Natural killer cell treated with Interleukin-12 subunit alpha and Interleukin-12 subunit beta and Interleukin-15 and Interleukin-18, amount 100 ng/mL, for 72 hours (primary cell): ENCODE measurements at places on chromosomes 11 and 22.

DNA sequence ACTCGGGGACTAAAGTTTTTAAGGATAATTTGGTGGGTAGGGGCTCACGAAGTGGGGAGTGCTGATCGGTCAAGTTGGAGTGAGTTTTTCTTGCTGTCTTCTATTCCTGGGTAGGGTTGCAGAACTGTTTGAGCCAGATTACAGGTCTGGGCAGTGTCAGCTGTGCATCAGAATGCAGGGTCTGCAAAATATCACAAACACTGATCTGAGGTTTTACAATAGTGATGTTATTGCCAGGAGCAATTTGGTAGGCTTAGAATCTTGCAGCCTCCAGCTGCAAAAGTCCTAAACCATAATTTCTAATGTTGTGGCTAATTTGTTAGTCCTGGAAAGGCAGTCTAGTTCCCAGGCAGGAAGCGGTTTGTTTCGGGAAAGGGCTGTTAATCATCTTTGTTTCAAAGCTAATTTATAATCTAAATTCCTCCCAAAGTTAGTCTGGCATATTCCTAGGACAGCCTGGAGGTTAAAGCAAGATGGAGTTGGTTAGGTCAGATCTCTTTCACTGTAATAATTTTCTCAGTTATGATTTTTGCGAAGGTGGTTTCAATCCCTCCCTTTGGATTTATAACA is 39.7 kb upstream of the CALCA start:
- DNase-seq: no peak

DNA sequence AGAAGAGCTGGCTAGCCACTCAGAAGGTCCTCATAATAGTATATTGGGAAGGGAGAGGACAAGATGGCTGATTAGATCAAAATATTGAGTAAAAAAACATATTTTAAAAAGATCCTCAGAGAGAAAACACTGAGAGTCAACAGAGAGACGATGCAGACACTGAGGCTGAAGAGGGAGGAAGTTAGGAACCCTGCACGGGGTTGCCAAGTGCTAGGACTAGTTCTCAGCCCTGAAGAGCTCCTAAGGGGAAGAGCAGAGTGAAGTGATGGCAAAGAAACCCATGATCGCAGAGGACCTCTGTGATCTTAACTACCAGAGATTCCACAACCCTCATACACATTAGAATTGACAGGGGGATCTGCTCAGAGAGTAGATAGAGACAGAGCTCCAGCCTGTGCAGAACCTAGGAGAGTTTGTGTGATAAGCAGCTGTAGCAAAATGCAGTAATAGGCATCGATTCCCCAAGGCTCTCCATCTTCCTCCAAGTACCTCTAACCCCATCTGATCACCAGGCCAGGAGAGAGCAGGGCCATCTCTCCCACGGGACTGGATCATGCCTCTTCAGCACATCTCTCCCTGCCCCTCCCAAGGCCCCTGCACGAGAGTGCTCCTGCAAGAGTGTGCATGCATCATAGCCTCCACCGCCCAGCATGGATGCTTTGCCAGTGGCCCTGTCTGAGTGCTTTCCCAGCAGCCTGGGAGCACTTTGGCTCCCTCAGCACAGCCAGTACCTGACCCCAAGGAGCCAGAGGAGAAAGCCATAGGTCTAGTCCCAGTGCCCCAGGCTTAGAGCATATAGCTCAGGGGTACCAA is 41.2 kb upstream of the ARL14EP start:
- no peak for DNase-seq

- DNase-seq: no peak
Observed at GRCh38 chr11:65121447-65121864, 478 bp downstream of the FAU start.

DNA sequence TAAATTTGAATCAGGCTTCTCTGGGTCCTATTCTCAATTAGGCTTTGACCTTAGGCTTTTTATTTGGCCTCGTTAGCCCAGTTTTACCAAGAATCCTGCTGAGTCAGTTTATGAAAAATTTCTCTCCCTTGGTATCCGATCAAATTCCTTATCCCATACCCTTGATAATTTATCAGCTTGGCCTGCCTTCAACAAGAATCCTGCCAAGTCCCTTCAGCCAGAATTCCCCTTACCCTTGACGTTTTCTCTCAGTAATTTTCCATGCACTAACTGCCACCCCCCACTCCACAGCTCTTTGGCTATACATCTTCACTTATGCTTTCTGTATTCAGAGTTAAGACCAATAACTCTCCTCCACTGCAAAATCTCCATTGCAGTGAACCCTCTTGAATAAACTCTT is 811.0 kb upstream of the CCDC90B start:
- DNase-seq: no peak

DNA sequence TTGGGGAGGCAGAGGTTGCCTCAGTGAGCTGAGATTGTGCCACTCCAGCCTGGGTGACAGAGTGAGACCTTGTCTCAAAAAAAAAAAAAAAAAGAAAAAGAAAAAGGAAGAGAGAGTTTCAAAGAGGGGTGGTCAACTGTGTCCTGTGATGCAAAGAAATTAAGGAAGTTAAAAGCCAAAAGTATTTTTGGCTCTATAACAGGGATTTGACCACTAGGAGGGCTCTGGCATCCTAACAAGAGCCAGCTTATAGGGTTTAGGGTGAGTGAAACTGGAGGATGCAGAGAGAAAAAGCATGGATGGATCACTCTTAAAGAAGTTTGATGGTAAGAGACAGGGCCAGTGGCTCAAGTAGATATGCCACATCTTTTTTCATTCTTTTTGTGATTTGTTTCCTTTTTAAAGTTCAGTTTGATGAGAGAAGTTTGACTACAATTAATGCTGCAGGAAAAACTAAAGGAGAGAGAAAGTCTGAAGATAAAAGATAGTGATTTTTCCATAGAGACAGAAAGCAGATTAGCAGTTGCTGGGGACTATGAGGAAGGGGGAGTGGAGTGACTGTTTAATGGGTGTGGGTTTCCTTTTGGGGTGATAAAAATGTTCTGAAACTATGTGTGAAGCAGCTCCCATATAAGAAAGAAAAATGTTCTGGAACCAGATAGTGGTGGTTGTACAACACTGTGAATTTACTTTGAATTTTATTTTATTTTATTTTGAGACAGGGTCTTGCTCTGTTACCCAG is 11.1 kb upstream of the MICAL2 start:
- no peak for DNase-seq
